ENCODE measurements at places on chromosomes 16 and 17. TPM values are rescaled to one million over a fixed set of nuclear protein-coding genes. Genes with fewer than 3 reads are reported as not detected.

Gene NUBP2
- 96.1 TPM for total RNA-seq

Gene ZFP3
- 1.1 TPM for total RNA-seq

Gene TEX19
- not detected for total RNA-seq

Gene C17orf113
- total RNA-seq: under 0.01 TPM

Gene ALOXE3
- total RNA-seq: under 0.01 TPM

Gene CCL1
- total RNA-seq: not detected

Gene VKORC1
- 82.9 TPM for total RNA-seq

Gene CDH11
- 338 TPM for total RNA-seq

Gene FOXK2
- total RNA-seq: 48.0 TPM

Gene GP1BA
- under 0.01 TPM for total RNA-seq

Gene SPN
- total RNA-seq: not detected

Gene PSMB10
- 51.4 TPM for total RNA-seq

Gene HEATR9
- total RNA-seq: not detected

Gene CFAP97D1
- total RNA-seq: not detected

Gene ABCA9
- 2.0 TPM for total RNA-seq

Gene MYH3
- 0.86 TPM for total RNA-seq

Gene CCL7
- total RNA-seq: 3.4 TPM

Gene SLC13A2
- not detected for total RNA-seq

Gene PFN1
- total RNA-seq: 850 TPM

Gene KRTAP9-4
- total RNA-seq: not detected

Gene TLCD2
- total RNA-seq: 5.3 TPM

Gene KRTAP2-3
- total RNA-seq: 0.72 TPM

Gene ASPHD1
- total RNA-seq: 9.2 TPM

Gene ABCC1
- total RNA-seq: 37.6 TPM

Gene C17orf78
- total RNA-seq: not detected

Gene KLHL11
- 27.4 TPM for total RNA-seq

Gene IL17C
- total RNA-seq: not detected

Gene ALDH3A1
- not detected for total RNA-seq

Gene XYLT1
- total RNA-seq: 64.1 TPM

Gene TCAP
- not detected for total RNA-seq

Gene SLC5A10
- total RNA-seq: not detected

Gene KRT33B
- not detected for total RNA-seq

Gene CNTNAP4
- not detected for total RNA-seq

Gene DHX58
- total RNA-seq: 21.2 TPM

Gene ALOX12B
- not detected for total RNA-seq

Gene CLEC18A
- 0.66 TPM for total RNA-seq

Gene PIPOX
- 2.6 TPM for total RNA-seq

Gene KRT25
- not detected for total RNA-seq

Gene MT2A
- total RNA-seq: 68.9 TPM

Gene FBXO39
- 0.22 TPM for total RNA-seq

Gene MYH8
- not detected for total RNA-seq

Gene C17orf50
- total RNA-seq: not detected

Gene EMP2
- 27.1 TPM for total RNA-seq

Gene RUNDC3A
- total RNA-seq: not detected

Gene NPB
- total RNA-seq: 0.66 TPM

Gene SMIM5
- not detected for total RNA-seq

Gene KRT40
- 0.14 TPM for total RNA-seq

Gene TSPOAP1
- not detected for total RNA-seq

Gene MT1B
- not detected for total RNA-seq
